ENCODE measurements at places on chromosomes 6 and 20.
A peak's percentile ranks its signal among the peaks of the same experiment; 100 is the strongest.

DNA sequence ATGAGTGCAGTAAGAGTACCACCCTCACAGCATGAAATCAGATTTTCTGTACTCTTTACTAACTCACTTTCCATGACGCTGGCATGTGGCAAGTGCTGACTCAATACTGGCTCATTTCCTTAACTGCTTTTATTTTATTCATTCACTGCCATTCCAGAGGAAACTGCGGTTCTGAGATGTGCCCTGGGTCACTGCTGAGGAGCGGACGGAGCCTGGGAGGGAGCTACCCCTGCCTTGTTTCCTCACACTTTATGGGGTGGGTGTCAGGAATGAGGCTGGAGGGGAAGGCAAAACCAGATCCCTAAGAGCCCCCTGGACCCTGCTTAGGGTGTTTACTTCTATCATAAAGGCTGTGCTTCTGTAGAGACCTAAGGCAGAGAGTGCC, 14.4 kb downstream of the NT5E start:
- DNase-seq: no peak

DNA sequence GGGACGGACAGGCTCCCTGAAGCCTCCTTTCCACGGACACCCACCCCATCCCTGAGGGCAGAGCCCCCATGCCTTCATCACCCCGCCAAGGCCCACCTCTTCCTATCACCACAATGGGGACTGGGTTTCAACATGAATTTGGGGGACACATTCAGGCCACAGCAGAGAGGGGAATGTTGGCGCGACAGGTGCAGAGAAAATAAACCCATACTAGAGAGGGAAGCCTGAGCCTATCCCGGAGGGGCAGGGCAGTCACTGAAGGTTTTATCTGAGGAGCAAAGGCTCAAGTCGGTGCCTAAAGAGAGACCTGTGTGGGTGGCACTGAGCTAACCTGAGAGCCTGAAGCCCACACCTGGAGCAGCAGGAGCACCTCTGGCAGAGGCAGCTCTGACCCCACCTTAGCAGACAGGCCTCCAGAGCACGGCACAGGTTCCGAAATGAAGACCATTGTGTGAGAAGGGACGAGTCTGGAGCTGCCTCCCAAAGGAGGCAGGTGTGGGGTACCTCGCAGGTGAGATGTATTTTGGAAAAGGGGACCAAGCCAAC, 180.6 kb upstream of the PDE10A start:
- DNase-seq: no peak

- DNase-seq: peak; percentile 26
Measured at GRCh38 chr20:64106981-64107735, at the start of gene NPBWR2. TSS of gene NPBWR2 (minus strand) at chr20:64107565. CDS start at chr20:64106831, 734 bp downstream.

GRCh38 chr6:41622206-41622988, 15.9 kb upstream of the MDFI start:
- DNase-seq: no peak

DNA sequence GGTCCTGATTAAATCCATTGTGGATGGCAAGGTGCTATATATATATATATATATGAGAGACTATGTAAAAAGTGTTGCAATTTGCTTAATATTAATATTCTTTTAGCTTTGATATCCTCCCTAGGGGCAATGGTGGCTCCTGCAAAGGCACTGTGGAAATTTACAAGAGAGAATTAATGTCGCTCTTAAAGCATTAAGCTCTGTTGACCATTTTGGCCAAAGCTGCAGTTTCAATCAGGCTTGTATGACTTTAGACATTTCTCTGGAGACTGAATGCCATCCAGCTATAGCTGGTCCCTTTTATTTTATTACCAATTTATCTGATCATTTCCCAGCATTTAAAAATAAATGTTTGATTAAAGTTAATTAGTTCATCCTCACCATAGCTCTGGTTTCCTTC, 155.3 kb downstream of the JARID2 start:
- DNase-seq: no peak
